Esophagus squamous epithelium (tissue), 5 donors: ENCODE measurements at places on chromosomes 3 and 15. TPM values are rescaled to one million over a fixed set of nuclear protein-coding genes. Genes with fewer than 3 reads are reported as not detected.

DNAJC19 gene
- 28.9 TPM for total RNA-seq

DNA sequence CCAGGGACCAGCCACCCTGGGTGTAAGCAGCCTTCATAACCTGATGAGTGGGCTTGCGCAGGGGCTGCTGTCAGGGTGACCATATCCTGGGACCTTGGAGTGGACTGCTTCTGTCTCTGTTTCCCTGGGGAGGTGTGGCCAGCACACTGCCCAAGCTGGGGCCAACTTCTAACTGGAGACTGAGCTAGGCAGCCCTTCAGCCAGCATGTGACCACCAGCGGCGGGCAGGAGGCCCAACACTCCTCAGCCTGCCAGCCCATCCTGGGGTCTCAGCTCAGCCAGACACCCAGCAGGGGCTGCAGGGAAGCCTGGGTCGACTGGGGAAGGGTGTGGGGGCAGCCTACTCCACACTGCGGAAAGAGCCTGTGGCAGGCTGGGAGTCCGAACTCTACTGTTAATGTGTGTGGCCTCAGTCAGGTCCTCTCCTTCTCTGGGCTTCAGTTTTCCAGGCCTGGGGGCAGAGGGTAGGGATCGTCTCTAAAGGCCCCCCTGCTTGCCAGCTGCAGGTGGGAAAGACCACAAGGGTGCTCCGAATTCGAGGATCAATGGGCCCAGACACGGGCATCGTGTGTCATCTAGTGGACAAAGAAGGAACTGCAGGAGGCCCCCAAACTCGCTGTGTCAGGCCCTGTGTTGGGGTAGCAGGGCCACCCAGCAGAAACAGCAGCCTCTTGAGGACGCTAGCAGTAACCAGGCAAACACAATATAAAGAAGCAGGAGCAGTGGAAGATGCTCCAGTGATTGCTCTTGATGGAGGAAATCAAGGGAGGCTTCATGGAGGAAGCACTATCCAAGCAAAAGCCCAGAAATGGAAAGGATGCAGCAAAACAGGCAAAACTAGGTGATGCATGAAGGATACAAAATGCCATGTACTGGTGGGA lies 2.0 kb upstream of the SEMA3G start:
- no peak for DNase-seq

DNA sequence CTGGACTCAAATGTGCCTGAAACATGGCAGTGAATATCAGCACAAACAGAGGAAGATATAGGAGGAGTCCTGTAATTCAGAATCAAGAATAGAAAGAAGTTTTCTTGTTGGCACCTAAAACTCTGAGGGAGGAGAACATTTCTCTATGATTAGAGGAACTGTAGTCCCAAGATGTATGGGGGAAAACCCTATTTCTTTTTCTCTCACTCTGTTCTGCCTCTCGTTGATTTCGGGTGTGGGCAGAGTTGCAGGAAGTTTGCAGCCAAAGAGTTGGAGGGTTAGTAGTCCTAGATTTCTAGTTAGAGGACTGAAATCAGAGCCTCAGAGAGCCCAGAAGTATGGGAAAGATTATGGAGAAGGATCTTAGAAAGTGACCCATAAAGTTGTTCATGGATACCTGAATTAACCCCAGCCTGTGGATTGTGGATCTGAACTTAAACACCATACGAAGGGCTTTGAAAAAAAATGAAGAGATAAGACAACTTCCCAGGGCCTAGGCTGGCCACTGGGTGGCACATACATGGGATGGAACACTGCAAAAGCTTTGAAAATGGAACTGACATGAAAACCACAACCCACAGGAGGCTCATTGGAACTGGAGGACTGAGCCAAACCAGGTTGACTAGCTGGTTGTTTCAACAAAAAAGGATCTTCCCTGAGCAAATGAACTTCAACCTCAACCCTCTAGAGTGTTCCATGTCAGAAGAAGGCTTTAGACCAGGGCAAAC lies 34.6 kb downstream of the FMN1 start:
- no peak for DNase-seq

CCDC54 gene
- total RNA-seq = not detected

DNA sequence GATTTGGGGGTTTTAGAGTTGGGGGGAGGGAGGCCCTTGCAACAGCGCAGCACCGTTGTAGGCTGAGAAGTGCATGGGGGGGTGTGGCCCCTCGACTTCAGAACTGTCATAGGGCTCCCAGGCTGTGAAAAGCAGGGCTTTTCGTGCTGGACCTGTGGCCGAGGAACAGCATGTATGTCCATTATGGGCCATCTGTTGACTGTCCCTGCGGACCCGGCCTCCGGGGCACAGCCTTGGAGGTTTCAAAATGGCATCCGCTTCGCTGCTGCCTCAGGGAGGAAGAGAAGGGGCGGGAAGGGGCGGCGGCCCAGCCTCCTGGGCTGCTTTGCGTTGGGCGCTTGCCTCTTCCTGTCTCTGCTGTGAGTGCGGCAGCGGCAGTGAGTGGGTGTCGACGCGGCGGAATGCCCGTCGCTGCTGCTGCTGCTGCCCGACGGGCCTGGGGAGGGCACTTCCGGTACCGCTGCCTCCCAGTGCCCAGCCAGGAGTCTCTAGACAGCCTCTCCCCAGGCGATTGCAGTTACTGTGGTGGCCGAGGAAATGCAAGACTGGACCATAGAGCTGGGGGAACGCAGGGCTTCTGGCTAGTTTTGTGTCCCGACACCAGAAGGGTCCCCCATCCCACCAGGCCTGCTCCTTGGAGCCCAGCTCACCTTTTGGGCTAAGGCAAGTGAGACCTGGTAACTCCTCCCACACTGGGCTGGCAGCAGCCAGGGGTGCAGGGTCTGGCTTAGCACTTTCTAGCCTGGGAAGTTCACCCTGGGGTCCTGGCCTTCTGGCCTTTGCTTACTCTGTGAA lies 1.9 kb downstream of the GNAI2 start:
- peak; percentile 65 for DNase-seq

NOX5 gene
- 0.31 TPM for total RNA-seq

GRCh38 chr15:42932833-42933515 lies 12.4 kb upstream of the TTBK2 start:
- DNase-seq = no peak

DNA sequence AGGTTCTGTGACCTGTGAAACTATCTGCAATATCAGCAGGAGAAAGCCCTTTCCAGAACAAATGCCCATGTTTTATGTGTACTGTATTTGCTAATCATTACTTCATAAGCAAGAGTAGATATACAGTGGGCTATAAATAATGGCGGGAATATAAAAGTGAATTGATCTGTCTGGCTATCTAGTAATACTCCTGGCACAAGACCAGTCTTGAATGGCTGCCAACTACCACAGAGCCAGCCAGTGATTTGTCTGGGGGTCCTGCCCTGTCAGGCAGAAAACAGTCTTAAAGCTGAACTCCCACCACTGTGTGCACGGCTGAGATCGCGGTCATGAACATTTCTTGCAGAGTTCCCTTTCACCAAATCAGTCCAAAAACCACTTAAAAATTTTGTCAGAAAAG lies 176.3 kb downstream of the MEIS2 start:
- DNase-seq = no peak

GRCh38 chr15:60074181-60074885 lies 70.2 kb downstream of the FOXB1 start:
- DNase-seq = no peak

CPA3 gene
- 66.8 TPM for total RNA-seq

LTF gene
- total RNA-seq = 3.3 TPM

DNA sequence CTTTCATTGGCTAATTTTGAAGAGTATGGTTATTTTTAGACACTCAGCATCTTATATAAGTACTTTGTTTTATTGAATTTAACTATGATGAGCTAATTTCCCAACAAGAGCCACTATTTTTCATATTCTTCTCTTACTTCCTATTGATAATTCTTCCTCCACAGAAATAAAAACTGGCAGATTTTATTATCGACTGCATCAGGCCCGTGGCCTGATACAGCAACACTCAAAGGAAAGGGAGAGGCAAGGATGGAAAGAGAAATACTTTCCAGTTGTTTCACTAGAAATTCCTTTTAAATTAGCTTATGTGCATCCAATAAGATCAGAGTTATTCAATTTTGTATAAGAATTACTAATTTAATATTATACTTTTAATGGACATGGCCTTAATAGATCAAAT lies 886.3 kb downstream of the ROBO1 start:
- no peak for DNase-seq
